ENCODE measurements at places on chromosomes 4 and X.

- DNase-seq, result no peak
Observed at GRCh38 chr4:161279095-161279494, 884.7 kb downstream of the FSTL5 start.

- DNase-seq, result no peak
Observed at GRCh38 chrX:108734426-108734825, 1.9 kb downstream of the IRS4 start.

DNA sequence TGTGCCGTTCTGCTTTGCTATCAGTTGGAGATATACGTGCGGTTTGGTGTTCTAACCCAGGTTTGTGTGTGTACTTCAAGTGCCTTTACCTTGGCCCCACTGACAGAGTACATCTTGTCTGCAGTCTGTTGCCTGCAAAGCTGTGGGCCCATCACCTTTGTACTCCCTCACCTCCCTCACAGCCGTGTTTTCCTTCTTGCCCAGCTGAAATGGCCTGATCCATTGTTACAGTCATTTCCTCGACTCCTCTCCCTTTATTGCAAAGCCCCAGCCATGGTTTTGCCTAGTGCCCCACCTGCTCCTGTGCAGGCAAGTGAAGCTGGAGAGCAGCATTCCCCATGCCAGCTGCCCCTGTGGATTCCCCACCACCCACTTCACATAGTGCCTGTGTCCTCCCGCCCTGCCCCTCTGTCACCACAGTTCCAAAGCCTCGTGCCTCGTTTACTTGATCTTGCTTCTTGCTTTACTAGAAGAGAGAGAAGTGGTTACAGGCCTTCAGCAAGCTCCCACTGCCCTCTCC is 55.2 kb upstream of the TLR2 start:
- no peak for DNase-seq

DNA sequence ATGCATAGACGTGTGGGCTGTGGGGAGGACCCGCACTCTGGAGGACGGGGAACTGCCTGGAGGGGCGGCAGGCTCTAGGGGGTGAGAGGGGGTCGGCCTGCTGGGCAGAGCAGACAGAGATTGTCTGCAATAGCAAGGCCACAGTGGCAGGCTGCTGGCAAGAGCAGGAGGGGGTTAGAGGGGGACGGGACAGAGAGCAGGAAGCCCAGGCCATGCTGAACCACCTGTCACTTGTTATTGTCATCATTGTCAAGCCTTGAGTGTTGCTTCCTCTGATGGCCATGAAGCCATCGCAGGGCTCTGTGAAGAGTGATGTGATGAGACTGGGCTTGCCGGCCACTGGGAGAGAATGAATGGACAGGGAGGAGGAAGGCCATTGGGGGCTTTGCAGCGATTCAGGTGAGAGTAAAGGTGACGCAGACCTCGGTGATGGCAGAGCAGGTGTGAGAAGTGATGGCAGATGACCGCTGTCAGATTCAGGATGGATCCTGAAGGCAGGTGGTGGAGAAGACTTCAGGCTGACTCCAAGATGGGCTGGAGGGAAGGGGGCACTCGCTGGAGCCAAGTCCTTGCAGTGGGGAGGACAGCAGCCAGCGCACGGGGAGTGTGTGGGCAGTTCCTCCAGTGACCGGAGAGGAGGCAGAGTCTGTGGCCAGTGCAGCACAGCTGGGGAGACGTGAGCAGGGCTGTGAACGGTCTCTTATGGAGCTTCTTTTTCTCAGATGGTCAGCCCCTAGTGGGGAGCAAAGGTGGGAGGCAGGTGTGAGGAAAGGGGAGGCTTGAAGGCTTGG is 43.6 kb downstream of the HTT-AS start:
- no peak for DNase-seq

DNA sequence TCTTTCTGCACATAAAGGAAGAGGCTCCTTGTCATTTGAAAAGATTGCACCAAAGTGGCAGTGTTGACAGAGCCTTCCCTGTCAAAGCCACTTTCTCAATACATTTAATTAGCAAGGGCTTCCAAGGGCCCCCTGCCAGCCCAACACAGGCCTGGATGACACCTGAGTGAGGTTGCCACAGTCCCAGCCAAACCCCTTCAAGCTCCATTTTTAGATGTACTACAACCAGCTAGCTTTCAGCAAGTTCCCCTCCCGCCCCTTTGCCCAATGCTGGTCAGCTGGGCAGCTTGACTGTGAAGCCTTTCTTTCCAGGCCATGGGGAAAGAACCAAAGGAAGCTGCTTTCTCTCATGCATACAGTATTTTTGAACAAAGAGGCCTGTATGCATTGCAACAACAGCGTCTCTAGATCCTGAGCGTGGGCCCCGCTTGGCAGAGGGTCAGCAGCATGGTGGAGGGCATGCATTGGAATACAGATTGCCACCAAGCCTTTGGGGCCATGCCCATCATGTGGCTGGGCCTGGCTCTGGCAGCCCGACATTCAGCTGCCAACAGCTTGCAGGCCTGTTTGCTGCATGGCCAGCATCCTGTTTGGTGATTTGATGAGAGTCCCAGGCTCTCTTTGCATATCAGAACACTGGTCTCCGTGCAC is 261.1 kb upstream of the GATB start:
- no peak for DNase-seq

DNA sequence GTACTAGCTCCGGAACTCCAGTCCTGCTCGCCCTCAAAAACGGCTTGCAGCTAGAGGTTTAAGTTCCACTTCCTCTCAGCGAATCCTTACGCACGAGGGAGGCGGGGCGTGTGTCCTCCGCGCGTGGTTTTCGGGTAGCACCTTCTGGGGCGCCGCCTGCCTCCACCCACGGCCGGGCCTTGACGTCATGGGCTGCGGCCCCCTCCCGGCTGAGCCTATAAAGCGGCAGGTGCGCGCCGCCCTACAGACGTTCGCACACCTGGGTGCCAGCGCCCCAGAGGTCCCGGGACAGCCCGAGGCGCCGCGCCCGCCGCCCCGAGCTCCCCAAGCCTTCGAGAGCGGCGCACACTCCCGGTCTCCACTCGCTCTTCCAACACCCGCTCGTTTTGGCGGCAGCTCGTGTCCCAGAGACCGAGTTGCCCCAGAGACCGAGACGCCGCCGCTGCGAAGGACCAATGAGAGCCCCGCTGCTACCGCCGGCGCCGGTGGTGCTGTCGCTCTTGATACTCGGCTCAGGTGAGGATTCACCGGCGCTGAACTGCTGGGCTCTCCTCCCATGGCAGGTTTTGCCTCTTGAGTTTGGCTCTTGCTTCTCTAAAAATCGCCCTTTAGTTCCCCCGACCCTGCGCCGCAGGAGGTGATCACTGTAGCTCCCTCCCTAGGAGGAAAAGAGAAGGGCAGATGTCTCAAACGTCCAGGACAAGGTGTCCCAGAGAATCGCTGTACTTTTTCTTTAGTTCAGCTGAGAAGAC is at the start of gene AREG:
TSS of gene AREG (plus strand) at position 246 of the 752 bp plus-strand sequence. CDS start at position 456, 210 bp downstream.
- peak; percentile 67 for DNase-seq

DNA sequence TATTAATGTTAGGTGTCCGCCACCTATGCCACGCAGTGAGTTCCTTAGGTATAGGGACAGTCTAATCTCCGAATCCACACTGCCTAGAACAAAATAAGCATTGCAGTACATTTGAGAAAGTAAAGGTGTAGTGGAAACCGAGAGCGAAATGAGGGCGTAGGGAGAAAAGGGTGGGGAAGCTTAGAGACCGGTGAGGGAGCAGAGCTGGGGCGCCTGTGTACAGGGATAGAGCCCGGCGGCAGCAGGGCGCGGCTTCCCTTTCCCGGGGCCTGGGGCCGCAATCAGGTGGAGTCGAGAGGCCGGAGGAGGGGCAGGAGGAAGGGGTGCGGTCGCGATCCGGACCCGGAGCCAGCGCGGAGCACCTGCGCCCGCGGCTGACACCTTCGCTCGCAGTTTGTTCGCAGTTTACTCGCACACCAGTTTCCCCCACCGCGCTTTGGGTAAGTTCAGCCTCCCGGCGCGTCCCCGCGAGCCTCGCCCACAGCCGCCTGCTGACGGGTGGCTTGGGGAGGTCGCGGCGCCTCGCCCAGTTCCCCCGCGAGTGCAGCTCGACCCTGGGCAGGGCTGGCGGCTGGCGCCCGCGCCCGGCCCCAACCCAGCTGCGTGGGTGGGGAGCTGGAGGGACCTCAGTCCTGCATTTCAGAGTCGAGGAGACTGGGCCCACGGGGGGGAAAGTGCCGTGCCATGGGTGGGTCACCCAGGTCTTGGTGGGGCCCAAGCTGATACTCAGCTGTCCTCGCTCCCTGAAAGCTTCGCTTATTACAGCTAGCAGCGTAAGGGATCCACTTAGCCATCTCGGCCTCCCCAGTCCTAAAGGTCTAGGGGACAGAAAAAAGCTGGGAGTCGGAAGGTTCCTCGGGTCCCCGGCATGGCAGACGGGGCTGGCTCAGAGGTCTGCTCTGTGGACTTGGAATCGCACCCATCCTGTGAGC is at the start of gene ANXA3:
TSS of gene ANXA3 (plus strand) at position 351 of the 932 bp plus-strand sequence. CDS start 2,704 bp downstream, outside the sequence.
- DNase-seq, result peak; percentile 57

DNA sequence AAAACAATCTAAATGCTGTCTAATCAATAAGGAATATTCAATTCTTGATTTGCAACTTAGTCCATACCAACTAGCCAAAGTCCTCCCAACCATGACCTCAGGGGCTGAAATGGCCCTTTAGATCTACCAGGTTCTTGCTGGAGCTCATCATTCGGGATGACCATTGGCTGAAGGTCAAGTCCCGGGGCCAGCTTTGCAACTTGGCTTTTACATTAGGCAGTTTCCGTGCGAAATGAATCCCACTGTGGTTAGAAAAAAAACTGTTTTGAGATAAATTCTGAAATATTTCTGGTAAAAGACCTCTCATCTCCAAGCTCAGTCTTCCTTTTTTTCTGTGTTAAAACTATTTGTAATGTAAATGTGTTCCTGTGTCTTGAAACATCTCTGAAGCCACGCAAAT is 178.6 kb downstream of the TENM3 start:
- no peak for DNase-seq

DNA sequence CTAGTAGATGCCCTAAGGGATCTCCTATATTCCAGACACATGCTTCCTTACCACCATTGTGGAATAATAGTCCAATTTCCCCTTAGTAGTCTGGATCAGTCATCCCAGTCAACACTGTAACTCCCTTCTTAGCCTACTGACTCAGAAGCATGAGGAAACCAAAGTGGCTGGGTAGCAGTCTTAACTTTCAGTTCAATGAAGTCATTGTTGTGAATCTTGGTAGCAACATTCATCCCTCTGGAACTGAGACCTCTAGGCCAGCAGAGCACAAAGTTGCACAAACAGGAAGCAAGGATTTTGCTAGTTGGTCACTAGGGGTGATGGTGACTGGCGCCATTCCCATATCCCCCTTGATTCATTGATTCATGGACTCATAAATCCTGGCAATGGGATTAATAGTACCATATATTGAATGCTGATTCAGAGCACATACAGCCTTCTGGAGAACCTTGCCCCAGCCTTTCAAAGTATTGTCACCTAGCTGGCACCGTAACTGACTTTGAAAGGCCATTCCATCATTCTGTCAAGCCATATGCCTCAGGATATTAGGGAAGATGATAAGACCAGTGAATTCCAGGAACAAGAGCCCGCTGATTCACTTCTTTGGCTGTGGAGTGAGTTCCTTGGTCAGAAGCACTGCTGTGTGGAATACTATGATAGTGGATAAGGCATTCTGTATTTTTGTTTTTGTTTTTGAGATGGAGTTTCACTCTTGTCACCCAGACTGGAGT is 19.7 kb upstream of the GPAT3 start:
- no peak for DNase-seq

DNA sequence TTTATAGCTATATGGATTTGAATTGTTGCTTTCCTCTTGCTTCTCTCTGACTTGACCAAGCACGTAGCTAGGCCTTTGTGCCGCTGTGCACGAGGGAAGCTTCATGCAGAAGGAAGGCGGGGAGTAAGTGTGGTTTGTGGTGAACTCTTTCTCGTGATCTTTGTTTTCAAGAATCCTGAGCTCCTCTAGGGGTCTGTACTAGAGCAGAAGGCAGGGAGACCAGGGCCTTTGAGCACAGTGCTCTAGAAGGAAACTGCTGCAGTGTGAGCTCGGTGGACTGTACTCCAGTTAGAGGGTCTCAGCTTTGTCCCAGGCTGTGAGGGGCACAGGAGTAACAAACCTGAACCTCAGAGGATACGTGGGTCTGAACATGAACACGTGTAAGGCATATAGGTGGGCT is 49.0 kb downstream of the AGA start:
- no peak for DNase-seq

DNA sequence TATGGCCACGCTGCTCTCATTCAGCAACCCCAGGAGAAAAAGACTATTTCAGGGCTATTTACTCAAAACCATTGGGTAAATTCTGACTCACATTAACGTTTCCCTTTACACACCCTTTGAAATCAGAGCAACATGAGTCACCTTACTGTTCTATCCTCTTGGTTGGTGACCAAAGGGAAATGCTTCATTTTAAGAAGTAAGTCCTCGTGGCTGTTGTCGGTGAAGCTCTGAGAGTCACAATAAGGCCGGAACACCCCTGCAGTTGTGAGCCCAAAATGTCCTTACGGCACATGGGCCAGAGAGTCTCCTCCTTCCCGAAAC is 56.3 kb upstream of the SPRY1 start:
- no peak for DNase-seq

- no peak for DNase-seq
Observed at GRCh38 chr4:102901804-102902203, 33.0 kb downstream of the CISD2 start.

DNA sequence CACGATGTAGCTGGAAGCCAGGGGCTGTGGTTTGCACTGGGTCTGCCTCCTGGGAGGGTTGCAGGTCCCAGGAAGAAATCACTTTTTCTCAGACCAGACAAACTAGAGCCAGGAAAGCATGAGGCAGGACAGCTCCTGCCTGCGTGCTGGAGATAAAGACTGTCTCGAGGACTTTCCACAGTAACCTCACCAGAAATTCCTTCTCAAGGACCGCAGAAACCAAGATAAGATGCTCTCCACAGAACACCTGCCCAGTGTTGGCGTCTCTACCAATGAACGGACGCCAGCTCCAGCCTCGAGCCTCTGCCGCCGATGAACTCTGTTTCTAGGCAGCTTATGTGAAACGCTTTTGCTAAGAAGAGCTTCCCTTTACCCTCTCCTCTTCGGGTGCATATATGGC is 76.9 kb upstream of the AFAP1 start:
- DNase-seq, result no peak

GRCh38 chr4:158090323-158090722 is 82.5 kb downstream of the GASK1B start:
- DNase-seq, result no peak

GRCh38 chrX:49656533-49656932 is 39.3 kb downstream of the PAGE1 start:
- no peak for DNase-seq

All from nephron progenitor cell (in vitro differentiated cells).